Naive thymus-derived CD8-positive, alpha-beta T cell (primary cell): ENCODE measurements at places on chromosomes 7 and 10. TPM values are rescaled to one million over a fixed set of nuclear protein-coding genes. Genes with fewer than 3 reads are reported as not detected.

DNA sequence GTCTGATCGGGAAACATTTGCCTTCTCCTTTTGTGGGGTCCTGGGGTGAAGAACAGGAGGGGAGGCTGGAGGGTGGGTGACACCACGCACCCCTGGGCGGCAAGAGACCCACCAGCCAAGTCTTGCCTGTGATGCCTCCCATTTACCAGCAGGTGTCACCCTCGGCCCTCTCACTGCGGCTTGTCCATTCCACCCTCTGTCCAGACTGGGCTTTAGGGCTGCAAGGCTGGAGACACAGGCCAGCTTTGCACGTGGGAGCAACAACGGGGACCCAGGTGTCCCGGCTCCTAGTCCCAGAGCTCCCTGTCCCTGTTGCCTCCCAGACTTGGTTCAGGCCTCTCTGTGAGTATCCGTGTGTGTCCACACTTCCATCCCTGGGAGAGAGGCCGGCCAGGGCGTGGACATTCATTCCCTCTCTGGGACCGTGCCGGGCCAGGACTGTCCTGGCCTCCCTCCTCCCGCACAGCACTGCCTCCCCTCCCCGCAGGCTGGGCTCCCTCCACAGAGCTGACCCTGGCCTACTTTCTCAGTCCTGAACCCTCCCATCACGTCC lies 36.2 kb upstream of the GTF2IRD1 start:
- no peaks in the 10 kb centered on the region for H3K36me3 ChIP-seq
- no peaks in the 10 kb centered on the region for H3K4me1 ChIP-seq
- no peaks in the 10 kb centered on the region for H3K27me3 ChIP-seq
- no peak overlapping the region for H3K4me3 ChIP-seq
- peak; percentile 46 for DNase-seq
- no peak overlapping the region for H3K27ac ChIP-seq

- no peak overlapping the region for H3K27ac ChIP-seq
- H3K4me1 ChIP-seq, result no peaks in the 10 kb centered on the region
- no peak for DNase-seq
- H3K4me3 ChIP-seq, result no peak overlapping the region
- H3K27me3 ChIP-seq, result no peaks in the 10 kb centered on the region
These were observed 321.4 kb downstream of the CDK14 start for GRCh38 chr7:90917539-90917938.

- no peak overlapping the region for H3K4me3 ChIP-seq
- no peaks in the 10 kb centered on the region for H3K36me3 ChIP-seq
- no peaks in the 10 kb centered on the region for H3K4me1 ChIP-seq
- H3K27me3 ChIP-seq, result no peaks in the 10 kb centered on the region
These were observed 610.6 kb upstream of the NRP1 start for GRCh38 chr10:33945051-33945450.

DNA sequence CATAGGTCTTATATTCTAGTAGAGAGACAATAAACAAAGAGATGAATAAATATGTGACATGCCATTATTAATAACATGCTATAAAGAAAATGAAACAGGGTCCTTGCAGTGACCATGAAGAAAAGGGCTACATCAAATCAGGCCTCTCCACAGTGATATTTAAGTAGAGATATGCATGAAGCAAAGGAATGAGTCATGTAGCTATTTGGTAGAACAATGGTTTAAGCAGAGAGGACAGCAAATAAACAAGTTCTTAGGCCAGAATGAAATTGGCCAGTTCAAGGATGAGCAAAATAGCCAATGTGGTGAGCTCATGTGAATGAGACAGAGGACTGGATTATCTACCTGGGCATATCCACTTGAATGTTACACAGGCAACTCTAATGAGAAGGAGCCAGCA lies 172.2 kb upstream of the FERD3L start:
- no peak overlapping the region for H3K27ac ChIP-seq
- no peaks in the 10 kb centered on the region for H3K27me3 ChIP-seq
- no peaks in the 10 kb centered on the region for H3K4me1 ChIP-seq
- H3K36me3 ChIP-seq, result no peaks in the 10 kb centered on the region
- H3K4me3 ChIP-seq, result no peak overlapping the region

GRCh38 chr7:75906991-75907667 lies 7.8 kb upstream of the POR start:
- no peak overlapping the region for H3K27ac ChIP-seq
- no peak overlapping the region for H3K4me3 ChIP-seq
- H3K4me1 ChIP-seq, result no peaks in the 10 kb centered on the region
- DNase-seq, result no peak

- no peak overlapping the region for H3K27ac ChIP-seq
- H3K36me3 ChIP-seq, result no peaks in the 10 kb centered on the region
- DNase-seq, result no peak
- no peaks in the 10 kb centered on the region for H3K27me3 ChIP-seq
- H3K4me1 ChIP-seq, result peaks cover 7% of the 10 kb centered on the region
These were observed 91.0 kb upstream of the STRIP2 start for GRCh38 chr7:129343099-129343700.

DNA sequence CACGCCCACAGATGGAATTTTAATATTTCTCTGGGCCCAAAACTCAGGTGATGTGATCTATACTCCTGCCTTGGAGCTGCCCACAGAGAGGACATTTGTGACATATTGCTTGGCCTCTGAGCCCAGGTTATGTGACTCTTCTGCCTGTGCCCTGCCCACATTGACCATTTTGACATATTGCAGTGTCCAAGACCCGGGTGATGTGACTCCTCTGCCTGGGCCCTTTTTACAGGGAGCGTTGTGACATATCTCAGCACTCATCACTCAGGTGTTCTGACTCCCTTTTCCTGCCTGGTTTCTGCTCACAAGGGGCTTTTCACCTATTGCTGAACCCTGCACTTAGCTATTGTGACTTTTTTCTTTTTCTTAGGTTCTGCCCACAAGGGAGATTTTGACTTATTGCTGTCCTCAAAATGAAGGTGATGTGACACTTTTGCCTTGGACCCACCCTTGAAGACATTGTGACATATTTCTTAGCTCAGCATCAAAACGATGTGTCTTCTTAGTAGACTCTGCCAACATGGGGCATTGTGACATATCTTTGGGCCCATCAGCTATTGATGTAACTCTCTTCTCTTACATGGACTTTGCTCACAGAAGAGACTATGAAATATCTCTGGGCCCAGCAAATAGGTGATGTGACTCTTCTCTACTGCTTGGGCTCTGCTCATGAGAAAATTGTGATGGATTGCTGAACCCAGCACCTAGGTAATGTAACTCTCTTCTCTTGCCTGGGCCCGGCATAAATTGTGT lies 11.0 kb upstream of the ZNF107 start:
- H3K4me1 ChIP-seq, result no peaks in the 10 kb centered on the region
- H3K27me3 ChIP-seq, result no peaks in the 10 kb centered on the region
- H3K36me3 ChIP-seq, result no peaks in the 10 kb centered on the region
- no peak overlapping the region for H3K27ac ChIP-seq

DNA sequence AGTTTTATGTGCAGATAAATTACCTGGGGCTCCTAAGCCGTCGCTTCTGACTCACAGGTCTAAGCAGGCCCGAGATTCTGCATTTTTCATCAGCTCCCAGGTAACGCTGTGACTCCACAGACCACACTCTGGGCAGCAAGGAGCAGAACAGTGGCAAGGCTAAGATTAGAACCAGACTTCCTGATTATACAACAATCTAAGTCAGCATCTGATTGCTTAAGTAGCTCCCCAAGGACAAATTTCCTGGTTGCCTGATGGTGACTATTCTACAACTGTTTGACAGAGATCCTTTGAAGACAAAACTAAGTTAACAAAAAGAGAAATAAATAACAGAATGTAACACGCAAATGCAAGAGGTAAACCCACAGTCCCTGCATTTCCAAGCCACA lies 69.0 kb downstream of the CREB3L2 start:
- peaks cover 4% of the 10 kb centered on the region for H3K36me3 ChIP-seq
- H3K27me3 ChIP-seq, result no peaks in the 10 kb centered on the region
- H3K4me3 ChIP-seq, result no peak overlapping the region

DNA sequence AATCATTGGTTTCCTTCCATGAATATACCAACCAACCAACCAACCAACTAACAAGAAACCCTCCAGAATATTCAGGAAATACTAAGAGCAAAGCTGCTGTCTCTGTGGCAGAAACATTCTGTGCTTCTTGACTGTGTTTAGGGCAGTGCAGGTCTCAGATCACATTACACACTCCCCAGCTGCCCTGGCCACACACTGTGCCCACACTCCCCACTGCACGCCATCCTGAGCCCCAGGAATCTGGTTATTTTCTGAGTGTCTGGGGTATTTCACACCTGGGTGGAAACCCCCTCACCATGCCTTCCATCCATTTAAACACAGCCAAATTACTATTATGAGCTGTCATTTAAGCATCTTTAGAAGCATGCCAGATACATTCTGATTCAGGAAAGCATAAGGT lies 183.7 kb upstream of the ANK3 start:
- H3K36me3 ChIP-seq, result peaks cover 7% of the 10 kb centered on the region
- H3K4me1 ChIP-seq, result peaks cover 22% of the 10 kb centered on the region
- H3K4me3 ChIP-seq, result peak overlapping the region; percentile 84
- peaks cover 9% of the 10 kb centered on the region for H3K27me3 ChIP-seq
- no peak overlapping the region for H3K27ac ChIP-seq

- peaks cover 51% of the 10 kb centered on the region for H3K36me3 ChIP-seq
- no peak for DNase-seq
- no peaks in the 10 kb centered on the region for H3K27me3 ChIP-seq
- H3K4me1 ChIP-seq, result peaks cover 63% of the 10 kb centered on the region
- H3K4me3 ChIP-seq, result no peak overlapping the region
- no peak overlapping the region for H3K27ac ChIP-seq
These were observed 7.0 kb downstream of the TAX1BP1 start for GRCh38 chr7:27746978-27747377.

DNA sequence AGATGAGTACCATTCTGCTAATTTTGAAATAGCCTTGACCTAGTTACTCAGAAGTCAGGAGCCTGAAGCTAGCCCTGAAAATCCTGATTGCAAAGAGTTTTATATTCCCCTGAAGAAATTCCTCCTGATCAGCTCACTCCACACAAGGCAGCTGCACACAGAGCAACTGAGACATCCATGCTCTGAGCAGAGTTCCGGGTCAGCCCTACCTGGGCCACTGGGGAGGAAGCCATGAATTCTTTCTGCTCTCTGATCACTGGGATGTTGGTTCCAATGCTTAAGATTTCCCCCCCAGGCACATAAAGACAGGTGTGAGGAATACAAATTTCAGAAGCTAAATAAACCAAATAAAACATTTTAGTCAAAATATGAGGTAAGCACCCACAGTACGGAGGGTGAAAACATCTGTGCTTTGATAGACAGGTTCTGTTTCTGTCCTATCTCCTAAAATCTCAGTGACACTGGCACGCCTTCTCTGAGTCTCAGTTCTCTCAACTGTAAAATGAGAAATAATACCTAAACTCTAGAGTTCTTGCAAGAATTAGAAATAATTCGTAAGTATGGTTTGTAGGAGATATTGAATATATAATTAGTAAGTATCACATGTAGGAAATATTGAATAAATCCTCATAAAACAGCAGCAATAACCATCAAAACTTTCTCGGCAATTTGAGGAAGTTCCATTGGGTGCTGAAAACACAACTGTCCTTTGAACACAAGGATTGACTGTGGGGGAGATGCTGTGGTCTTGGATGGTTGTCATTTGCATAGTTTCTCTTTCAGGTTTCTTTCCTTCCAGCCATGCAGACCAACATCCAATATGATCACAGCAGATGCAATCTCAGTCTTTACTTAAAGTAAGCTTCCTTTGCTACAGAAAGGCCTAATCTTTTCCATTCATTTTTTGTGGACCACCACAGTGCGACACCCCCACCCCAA lies 133.0 kb upstream of the TNS3 start:
- peaks cover 14% of the 10 kb centered on the region for H3K4me1 ChIP-seq
- no peak overlapping the region for H3K4me3 ChIP-seq
- DNase-seq, result no peak
- H3K36me3 ChIP-seq, result no peaks in the 10 kb centered on the region
- no peak overlapping the region for H3K27ac ChIP-seq

DNA sequence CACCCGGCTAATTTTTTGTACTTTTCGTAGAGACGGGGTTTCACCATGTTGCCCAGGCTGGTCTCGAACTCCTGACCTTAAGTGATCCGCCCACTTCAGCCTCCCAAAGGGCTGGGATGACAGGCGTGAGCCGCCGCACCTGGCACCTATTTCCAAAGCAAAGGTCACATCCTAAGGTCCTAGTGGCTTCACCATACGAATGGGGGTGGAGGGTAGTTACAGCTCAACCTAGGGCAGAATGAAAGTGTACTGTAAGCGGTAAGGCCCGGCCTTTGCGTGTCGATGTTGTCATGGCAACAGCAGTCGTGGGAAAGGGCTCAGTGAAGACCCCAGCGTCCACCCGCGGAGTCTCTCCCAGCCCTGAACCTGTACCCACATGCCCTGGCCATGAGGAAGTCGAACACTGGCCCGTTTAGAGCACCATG lies 1.6 kb upstream of the COX19 start:
- H3K27ac ChIP-seq, result no peak overlapping the region
- H3K4me1 ChIP-seq, result peaks cover 26% of the 10 kb centered on the region
- H3K36me3 ChIP-seq, result no peaks in the 10 kb centered on the region
- DNase-seq, result no peak
- H3K4me3 ChIP-seq, result peak overlapping the region; percentile 65

GRCh38 chr10:119103241-119103902 lies 541 bp upstream of the DENND10 start:
- H3K27ac ChIP-seq, result peak overlapping the region; percentile 63
- no peak for DNase-seq
- H3K4me3 ChIP-seq, result peak overlapping the region; percentile 78
- no peaks in the 10 kb centered on the region for H3K27me3 ChIP-seq

GRCh38 chr10:104028823-104029520 lies 56.7 kb downstream of the COL17A1 start:
- H3K36me3 ChIP-seq, result peaks cover 10% of the 10 kb centered on the region
- no peak for DNase-seq
- H3K27me3 ChIP-seq, result no peaks in the 10 kb centered on the region
- H3K4me3 ChIP-seq, result no peak overlapping the region
- peak overlapping the region; percentile 66 for H3K27ac ChIP-seq

DNA sequence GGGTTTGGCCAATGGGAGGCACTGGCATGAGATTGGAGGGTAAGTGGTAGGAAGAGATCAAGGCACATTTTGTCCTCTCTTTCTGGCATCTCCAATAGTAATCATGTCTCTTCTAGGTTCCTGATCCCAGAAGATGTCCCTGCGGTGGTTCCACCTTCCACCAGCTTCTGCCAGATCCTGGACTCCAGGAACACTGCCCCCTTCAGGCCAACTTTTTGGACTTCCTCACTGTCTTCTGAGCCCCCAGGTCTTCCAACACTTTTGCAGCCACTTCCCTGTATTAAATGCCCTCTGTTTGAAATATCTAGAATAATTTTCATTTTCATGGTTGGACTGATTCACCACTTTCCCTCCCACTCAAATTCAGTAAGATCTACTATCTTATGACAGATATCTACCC lies 60.9 kb downstream of the BAMBI start:
- no peaks in the 10 kb centered on the region for H3K36me3 ChIP-seq
- DNase-seq, result no peak
- no peaks in the 10 kb centered on the region for H3K4me1 ChIP-seq
- no peak overlapping the region for H3K4me3 ChIP-seq
- no peak overlapping the region for H3K27ac ChIP-seq

- H3K4me1 ChIP-seq, result no peaks in the 10 kb centered on the region
- H3K27ac ChIP-seq, result no peak overlapping the region
- DNase-seq, result no peak
- H3K36me3 ChIP-seq, result peaks cover 2% of the 10 kb centered on the region
- peaks cover 54% of the 10 kb centered on the region for H3K27me3 ChIP-seq
These were observed 2.8 kb downstream of the SHTN1 start for GRCh38 chr10:117002206-117002605.

Gene GBX1
- total RNA-seq, result not detected

Gene PRR15
- not detected for total RNA-seq

Gene AKR1C4
- not detected for total RNA-seq

Gene NEURL1
- 1.3 TPM for total RNA-seq

Gene NPFFR1
- not detected for total RNA-seq
